Lung microvascular endothelial cell (primary cell): ENCODE measurements at places on chromosomes 7 and 10. TPM values are rescaled to one million over a fixed set of nuclear protein-coding genes. Genes with fewer than 3 reads are reported as not detected.

The ITGB8 gene
- total RNA-seq = 2.6 and 31.2 TPM in 2 replicates

The WDFY4 gene
- total RNA-seq = under 0.01 and 0.87 TPM in 2 replicates

The LGI1 gene
- total RNA-seq = not detected in 2 replicates

The GIMAP7 gene
- total RNA-seq = 44.2 and 104 TPM in 2 replicates

The PDZD7 gene
- 0.20 and 0.44 TPM in 2 replicates for total RNA-seq

The EPHB6 gene
- total RNA-seq = under 0.01 TPM in 2 replicates

The SH2D4B gene
- under 0.01 TPM in 1 of 2 replicates, not detected in the other for total RNA-seq

The PLXNA4 gene
- 6.9 and 7.8 TPM in 2 replicates for total RNA-seq

The ENKUR gene
- total RNA-seq = 0.20 and 0.44 TPM in 2 replicates

The TASOR2 gene
- total RNA-seq = 34.9 and 53.6 TPM in 2 replicates

The PSD gene
- total RNA-seq = under 0.01 and 0.60 TPM in 2 replicates

The CPA5 gene
- total RNA-seq = not detected in 2 replicates

The INHBA gene
- 0.40 and 1.5 TPM in 2 replicates for total RNA-seq

The MSRB2 gene
- total RNA-seq = 9.2 and 10.3 TPM in 2 replicates

The CPA4 gene
- under 0.01 TPM in 1 of 2 replicates, not detected in the other for total RNA-seq

The TMEM184A gene
- under 0.01 TPM in 2 replicates for total RNA-seq

The CALCR gene
- not detected in 2 replicates for total RNA-seq

The COL13A1 gene
- 1.2 and 7.4 TPM in 2 replicates for total RNA-seq

The AKR1B15 gene
- not detected in 2 replicates for total RNA-seq

The AGBL3 gene
- total RNA-seq = 0.44 and 0.99 TPM in 2 replicates
